Caco-2 (cell line): ENCODE measurements at places on chromosomes 2 and 18. TPM values are rescaled to one million over a fixed set of nuclear protein-coding genes. Genes with fewer than 3 reads are reported as not detected.

DNA sequence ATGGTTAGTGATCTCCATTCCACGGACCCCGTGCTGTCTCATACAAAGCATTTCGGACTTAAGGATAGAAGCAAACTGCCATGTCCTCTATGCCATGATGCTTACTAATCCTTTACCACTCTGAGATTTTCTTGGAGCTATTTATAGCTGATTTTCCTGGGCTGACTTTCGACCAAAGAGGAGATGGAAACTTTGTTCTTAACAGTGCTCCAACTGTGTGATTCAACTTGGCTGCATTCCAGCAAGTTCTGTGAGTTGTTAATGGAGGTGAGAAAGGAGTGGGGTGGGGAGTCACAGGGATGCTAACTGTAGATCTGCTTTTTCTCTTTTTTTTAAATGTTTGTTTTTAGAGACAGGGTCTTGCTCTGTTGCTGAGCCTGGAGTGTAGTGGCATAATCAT, 45.5 kb upstream of the MSH2 start:
- no peaks in the 10 kb centered on the region for H3K36me3 ChIP-seq
- peaks cover 38% of the 10 kb centered on the region for H3K4me1 ChIP-seq
- DNase-seq = no peak
- peak overlapping the region; percentile 39 for H3K27ac ChIP-seq
- H3K4me3 ChIP-seq = no peak overlapping the region

DNA sequence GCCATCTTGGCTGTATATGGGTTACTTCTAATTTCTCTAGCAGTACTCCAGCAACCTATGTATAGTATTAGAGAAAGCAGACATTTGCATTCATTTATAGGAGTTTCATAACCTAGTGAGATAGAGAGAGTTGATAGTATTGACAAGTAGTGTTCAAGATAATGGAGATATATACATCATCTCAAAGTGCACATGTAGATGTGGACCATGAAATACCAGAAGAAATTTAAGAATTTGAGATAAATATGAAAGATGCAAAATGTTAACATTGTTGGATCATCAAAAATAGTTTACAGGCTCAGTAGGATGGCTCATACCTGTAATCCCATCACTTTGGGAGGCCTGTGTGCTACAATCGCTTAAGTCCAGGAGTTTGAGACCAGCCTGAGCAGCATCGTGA, 243.0 kb downstream of the MBD5 start:
- no peaks in the 10 kb centered on the region for H3K27me3 ChIP-seq
- H3K36me3 ChIP-seq = no peaks in the 10 kb centered on the region
- no peak for DNase-seq
- H3K4me3 ChIP-seq = no peak overlapping the region

GRCh38 chr2:169895294-169895985, 68.2 kb downstream of the UBR3 start:
- H3K36me3 ChIP-seq = no peaks in the 10 kb centered on the region
- H3K4me3 ChIP-seq = no peak overlapping the region
- H3K27ac ChIP-seq = peak overlapping the region; percentile 13
- H3K4me1 ChIP-seq = peaks cover 15% of the 10 kb centered on the region

Gene AP1S3
- 180 TPM in 2 replicates for total RNA-seq

GRCh38 chr2:67652679-67653078, 255.5 kb downstream of the ETAA1 start:
- DNase-seq = no peak
- no peak overlapping the region for H3K27ac ChIP-seq
- no peaks in the 10 kb centered on the region for H3K27me3 ChIP-seq
- H3K4me1 ChIP-seq = no peaks in the 10 kb centered on the region; the same call in 1 of the 2 replicates
